Breast epithelium (tissue), 4 donors: ENCODE measurements at places on chromosomes 6 and 20. TPM values are rescaled to one million over a fixed set of nuclear protein-coding genes. Genes with fewer than 3 reads are reported as not detected.

GRCh38 chr6:159892053-159892452 is 1.3 kb downstream of the MAS1 start:
- no peak overlapping the region for H3K4me3 ChIP-seq
- H3K27me3 ChIP-seq, result peaks cover 16% of the 10 kb centered on the region
- H3K27ac ChIP-seq, result no peak overlapping the region
- DNase-seq, result no peak
- no peaks in the 10 kb centered on the region for H3K36me3 ChIP-seq

DNA sequence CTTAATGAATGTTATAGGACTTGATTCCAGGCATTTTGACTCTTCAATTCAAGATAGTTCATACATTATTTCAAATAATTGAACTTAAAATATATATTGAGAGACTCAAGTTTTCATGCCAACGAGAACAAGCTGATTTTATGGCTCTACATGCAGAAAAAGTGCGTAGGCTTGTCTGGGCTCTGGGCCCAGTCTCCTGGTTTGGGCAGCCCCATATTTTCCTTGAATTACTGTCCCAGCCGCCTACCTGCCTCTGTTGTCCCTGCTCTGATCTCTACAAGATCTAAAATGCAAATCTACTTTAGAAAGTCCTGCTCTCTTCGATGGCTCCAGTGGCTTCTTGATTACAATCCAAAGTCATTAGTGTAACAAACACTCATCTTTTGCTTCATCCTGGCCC is 537.4 kb upstream of the CHD6 start:
- no peak overlapping the region for H3K4me3 ChIP-seq
- H3K36me3 ChIP-seq, result no peaks in the 10 kb centered on the region
- no peak for DNase-seq
- H3K4me1 ChIP-seq, result no peaks in the 10 kb centered on the region
- no peaks in the 10 kb centered on the region for H3K27me3 ChIP-seq

The ZNF322 gene
- 16.4 TPM for total RNA-seq

DNA sequence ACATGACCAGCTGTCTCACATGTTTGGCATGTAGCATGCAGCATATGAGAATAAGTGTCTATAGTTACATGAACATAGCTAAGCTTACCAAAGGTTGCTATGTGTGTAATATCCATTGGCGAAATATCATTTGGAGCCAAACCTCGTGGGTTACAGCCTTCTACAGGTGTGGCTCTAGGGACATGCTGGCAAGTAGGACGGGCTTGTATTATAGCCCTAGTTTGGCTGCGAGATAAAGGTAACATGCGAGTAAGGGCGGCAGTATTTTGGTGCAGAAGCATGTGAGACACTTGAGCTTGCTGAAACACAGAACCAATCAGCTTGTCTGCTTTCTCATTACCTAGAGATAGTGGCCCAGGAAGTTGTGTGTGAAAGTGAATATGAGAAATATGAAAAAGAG is 6.5 kb upstream of the ABHD12 start:
- no peaks in the 10 kb centered on the region for H3K4me1 ChIP-seq
- no peaks in the 10 kb centered on the region for H3K36me3 ChIP-seq
- no peak overlapping the region for H3K4me3 ChIP-seq
- peak overlapping the region; percentile 54 for H3K27ac ChIP-seq

GRCh38 chr6:74610352-74610751 is 595.5 kb downstream of the COL12A1 start:
- no peaks in the 10 kb centered on the region for H3K36me3 ChIP-seq
- no peak for DNase-seq
- H3K27me3 ChIP-seq, result no peaks in the 10 kb centered on the region
- H3K4me1 ChIP-seq, result no peaks in the 10 kb centered on the region

The SUMO4 gene
- 7.8 TPM for total RNA-seq

GRCh38 chr6:93418033-93418407 is 1.3 kb downstream of the EPHA7 start:
- H3K27me3 ChIP-seq, result peaks cover 3% of the 10 kb centered on the region
- peaks cover 8% of the 10 kb centered on the region for H3K4me1 ChIP-seq
- H3K27ac ChIP-seq, result no peak overlapping the region
- peak overlapping the region; percentile 43 for H3K4me3 ChIP-seq
- H3K36me3 ChIP-seq, result no peaks in the 10 kb centered on the region
- no peak for DNase-seq

The GPSM3 gene
- 11.3 TPM for total RNA-seq

The PTGIS gene
- 38.7 TPM for total RNA-seq

GRCh38 chr6:169807229-169807628 is 55.8 kb downstream of the ERMARD start:
- no peaks in the 10 kb centered on the region for H3K27me3 ChIP-seq
- H3K4me3 ChIP-seq, result no peak overlapping the region
- H3K36me3 ChIP-seq, result no peaks in the 10 kb centered on the region
- no peak for DNase-seq
- no peak overlapping the region for H3K27ac ChIP-seq

DNA sequence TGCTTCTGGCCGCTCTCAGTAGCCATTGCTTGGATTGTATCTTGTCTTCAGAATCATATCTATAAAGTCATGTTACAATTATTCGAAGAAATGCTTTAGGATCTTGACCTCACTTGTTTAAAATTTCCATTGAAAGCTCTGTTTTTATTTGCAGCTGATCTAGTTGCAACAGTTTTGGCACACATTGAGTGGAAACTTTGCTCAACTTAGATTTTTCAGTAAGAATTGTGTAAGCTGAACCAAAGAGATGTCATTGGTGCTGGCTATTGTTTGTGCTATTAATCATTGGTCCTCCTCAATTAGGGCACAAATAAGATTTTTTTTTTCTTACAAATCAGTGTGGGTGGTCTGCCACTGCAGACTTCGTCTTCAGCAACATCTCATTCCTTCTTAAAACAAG is 649.2 kb downstream of the MMUT start:
- no peaks in the 10 kb centered on the region for H3K36me3 ChIP-seq
- no peaks in the 10 kb centered on the region for H3K4me1 ChIP-seq
- H3K27ac ChIP-seq, result no peak overlapping the region
- no peak overlapping the region for H3K4me3 ChIP-seq
- H3K27me3 ChIP-seq, result no peaks in the 10 kb centered on the region

GRCh38 chr6:44219053-44219814 is 2.5 kb downstream of the MYMX start:
- H3K27ac ChIP-seq, result peak overlapping the region; percentile 99
- H3K4me3 ChIP-seq, result peak overlapping the region; percentile 56
- H3K36me3 ChIP-seq, result no peaks in the 10 kb centered on the region
- H3K27me3 ChIP-seq, result no peaks in the 10 kb centered on the region

The MEI4 gene
- not detected for total RNA-seq

The METTL24 gene
- 3.4 TPM for total RNA-seq

DNA sequence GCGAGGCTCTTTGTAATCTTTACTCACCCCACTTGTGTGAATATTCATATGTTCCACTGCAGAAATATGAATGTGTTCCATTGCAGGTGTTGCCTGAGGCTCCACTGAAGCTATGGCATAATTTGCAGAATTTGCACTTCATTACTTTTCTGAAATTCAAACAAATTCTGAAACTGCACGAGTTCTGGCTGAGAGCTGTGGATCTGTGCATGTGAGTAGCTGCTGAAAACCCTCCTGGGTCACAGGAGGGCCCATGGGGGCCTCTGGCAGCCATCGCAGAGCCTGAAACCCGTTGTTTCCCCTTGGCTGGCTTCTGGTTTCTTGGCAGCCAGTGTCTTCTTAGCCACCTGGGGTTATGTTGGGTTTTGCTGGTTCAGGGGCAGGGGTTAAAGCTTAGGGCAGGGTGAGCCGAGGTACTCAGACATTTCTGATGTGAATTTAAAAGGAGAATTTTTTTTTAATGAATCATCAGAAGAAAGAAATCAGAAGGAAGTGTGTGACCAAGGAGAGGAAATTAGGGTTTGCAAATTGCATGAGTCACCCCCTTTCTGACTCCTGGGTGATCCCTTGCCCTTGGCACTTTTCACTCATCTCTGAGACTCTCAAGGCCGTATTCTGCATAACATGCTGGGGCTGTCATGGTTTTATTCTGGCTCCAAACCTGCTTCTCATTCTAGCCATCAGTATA is 40.6 kb downstream of the TOX2 start:
- H3K36me3 ChIP-seq, result no peaks in the 10 kb centered on the region
- no peaks in the 10 kb centered on the region for H3K4me1 ChIP-seq
- H3K27ac ChIP-seq, result no peak overlapping the region

DNA sequence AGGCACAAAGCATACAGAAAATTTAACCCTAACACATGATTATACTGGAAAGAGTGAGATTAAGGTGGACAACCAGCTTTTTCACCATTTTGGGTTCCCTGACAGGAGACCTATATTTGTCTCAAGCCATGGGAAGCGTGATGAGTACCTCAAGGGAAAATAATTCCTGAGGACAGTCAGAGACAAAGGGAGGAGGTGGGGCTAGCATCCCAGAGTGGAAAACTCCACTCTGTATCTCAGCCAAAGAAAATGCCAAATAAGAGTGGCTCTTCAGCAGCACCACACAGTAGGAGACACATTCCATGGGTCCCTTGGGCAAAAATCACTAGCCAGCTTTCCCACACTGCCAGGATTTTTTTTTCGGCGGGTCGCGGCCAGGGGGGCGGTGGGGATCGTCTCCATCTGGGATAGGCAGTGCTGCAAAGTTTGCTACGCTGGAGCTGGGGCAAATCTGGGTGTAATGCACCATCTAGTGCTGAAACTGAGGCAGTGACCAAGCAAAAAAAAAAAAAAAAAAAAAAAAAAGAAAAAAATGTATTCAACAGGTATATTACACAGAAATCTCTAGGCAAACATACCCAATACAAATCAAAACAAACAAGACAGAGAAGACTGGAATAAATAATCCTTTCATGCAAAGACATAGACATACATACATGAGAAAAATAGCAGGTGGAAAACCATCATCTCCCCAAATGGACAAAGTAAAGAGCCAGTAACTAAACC is 77.3 kb upstream of the SLC35F1 start:
- no peak overlapping the region for H3K27ac ChIP-seq
- no peak overlapping the region for H3K4me3 ChIP-seq
- H3K4me1 ChIP-seq, result no peaks in the 10 kb centered on the region
- DNase-seq, result no peak

The ARMC12 gene
- 0.33 TPM for total RNA-seq

DNA sequence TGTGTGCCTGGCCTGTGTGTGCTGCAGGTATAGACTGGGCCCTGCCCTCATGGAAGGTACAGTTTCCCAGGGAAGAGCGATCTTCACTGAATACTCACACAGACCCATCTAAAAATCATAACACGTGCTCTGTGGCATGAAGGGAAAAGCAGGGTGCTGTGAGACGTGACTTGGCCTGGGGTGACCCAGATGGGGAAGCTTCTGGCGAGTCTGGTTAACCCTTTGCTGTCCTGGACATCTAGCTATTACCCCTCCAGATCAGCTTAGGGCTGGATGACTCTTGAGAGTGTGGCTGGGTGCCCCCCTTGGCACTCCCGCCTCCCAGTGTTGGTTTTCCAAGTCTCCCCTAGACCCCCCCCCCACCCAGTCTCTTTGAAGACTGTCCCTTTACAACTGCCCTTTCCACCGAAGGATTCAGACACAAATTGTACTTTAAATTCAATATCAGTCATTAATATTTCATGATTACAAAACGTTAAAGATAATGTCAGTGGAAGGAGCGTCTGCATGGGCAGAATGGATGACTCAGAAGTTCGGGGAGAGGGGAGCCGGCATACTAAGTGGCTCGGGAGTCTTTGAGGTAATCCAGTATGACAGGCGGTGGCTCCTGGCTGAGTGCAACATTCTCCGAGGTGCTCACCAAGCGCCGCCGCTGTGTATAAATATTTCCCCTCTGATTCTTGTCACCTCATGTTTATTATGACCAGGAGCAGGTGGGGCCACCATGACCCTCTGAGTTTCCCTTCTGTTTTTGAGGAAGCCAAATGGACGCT is 77.3 kb downstream of the CD40 start:
- H3K27me3 ChIP-seq, result peaks cover 19% of the 10 kb centered on the region
- H3K27ac ChIP-seq, result no peak overlapping the region
- H3K4me1 ChIP-seq, result no peaks in the 10 kb centered on the region
- H3K4me3 ChIP-seq, result no peak overlapping the region

DNA sequence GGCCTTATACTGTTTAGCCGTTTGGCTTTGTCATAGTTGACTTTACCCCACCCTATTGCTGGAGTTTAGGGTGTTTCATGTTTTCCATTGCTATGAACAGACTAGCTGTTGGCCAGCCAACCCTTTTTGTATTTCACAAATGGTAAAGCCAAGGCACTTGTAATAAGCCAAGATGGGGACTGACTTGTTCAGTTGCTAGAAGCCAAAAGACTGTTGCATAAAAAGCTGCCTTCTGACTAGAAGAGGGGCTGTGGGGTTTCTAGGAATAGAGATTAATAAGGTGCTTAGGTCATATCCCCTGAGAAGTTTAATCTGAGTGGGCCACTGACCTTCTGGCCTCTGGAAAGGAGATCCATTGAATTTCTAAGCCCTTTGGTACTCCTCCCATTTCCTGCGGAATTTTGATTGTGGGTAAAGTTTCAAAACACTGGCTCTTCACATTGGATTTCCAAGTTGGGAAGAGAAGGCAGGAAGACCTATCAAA is 211.1 kb downstream of the PLCB4 start:
- no peak overlapping the region for H3K27ac ChIP-seq
- H3K36me3 ChIP-seq, result no peaks in the 10 kb centered on the region
- no peaks in the 10 kb centered on the region for H3K4me1 ChIP-seq

- H3K27ac ChIP-seq, result no peak overlapping the region
- no peak for DNase-seq
- no peaks in the 10 kb centered on the region for H3K36me3 ChIP-seq
- H3K4me1 ChIP-seq, result no peaks in the 10 kb centered on the region
- no peaks in the 10 kb centered on the region for H3K27me3 ChIP-seq
Observed at GRCh38 chr6:139081471-139081870, 52.9 kb downstream of the ABRACL start.

The BEND3 gene
- 3.6 TPM for total RNA-seq

- H3K4me1 ChIP-seq, result peaks cover 23% of the 10 kb centered on the region
- no peak for DNase-seq
- peak overlapping the region; percentile 94 for H3K27ac ChIP-seq
- H3K4me3 ChIP-seq, result peak overlapping the region; percentile 59
- no peaks in the 10 kb centered on the region for H3K36me3 ChIP-seq
Observed at GRCh38 chr20:50959543-50960126, 1.0 kb downstream of the MOCS3 start.

The CD164 gene
- total RNA-seq, result 186 TPM

- no peak overlapping the region for H3K4me3 ChIP-seq
- H3K27me3 ChIP-seq, result no peaks in the 10 kb centered on the region
- H3K4me1 ChIP-seq, result no peaks in the 10 kb centered on the region
- DNase-seq, result no peak
Observed at GRCh38 chr6:128172752-128173682, 272.2 kb upstream of the THEMIS start.
